ENCODE measurements at places on chromosomes 16 and 17. TPM values are rescaled to one million over a fixed set of nuclear protein-coding genes. Genes with fewer than 3 reads are reported as not detected.

ZG16 gene
- total RNA-seq = not detected

DNA sequence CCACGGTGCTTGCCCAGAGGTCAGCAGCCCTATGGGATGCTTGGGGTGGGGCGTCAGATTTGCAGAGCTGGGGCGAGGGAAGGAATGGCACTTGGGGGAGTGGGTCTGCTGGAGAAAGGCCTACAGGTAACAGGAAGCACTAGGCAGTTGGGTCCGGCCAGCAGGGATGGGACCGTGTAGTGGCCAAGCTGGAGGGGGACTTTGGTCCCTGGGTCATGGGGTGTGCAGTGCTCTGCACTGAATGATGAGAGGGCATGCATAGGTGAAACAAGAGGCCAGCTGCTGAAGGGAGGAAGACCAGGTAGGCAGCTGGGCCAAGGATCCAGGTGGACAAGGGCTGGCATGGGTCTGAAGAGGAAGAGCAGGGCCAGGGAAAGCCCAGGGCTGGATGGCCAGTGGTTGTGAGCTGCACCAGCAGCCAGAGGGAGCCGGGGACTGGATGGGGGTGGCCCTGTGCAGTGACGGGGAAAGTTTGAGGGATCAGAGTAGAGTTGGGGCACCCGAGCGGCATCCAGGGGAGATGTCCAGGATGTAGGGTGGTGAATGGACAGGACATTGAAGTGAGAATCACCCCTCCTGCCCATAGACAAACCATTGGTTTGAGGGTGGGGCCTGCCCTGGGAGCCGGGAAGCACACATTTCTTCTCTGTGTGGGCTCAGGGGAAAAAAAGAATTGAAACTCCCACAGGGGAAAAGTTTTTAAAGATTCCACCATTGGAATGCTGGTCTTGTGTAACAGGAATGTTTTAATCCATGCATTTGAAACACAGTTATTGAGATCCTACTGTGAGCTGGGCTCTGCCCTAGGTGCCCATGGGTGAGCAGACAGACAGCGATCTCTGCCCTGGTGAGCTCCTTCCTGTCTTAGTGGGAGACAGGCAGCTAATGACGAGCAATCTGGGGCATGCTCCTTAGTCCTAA is 25.1 kb downstream of the RAI1 start:
- no peak for DNase-seq

UNC119 gene
- 27.0 TPM for total RNA-seq

COX11 gene
- total RNA-seq = 41.9 TPM

OGFOD1 gene
- 26.8 TPM for total RNA-seq

DNA sequence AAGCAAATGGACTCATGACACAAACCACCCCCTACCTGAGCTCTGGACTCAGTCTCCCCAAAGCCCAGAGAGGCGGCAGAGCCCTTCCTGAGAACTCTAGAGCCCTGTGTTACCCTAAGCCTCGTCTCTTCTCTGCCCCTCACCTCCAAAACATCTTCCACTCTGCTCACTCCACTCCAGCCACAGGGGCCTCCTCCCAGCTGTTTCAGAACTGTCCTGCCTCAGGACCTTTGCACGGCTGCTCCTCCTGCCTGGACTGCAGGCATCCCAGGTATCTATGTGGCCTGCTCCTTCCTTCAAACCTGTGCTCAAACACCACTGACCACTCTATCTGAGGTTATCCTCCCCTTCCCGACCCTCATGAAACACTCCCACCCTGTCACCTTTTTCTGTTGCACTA is 12.9 kb upstream of the LITAF start:
- DNase-seq = peak; percentile 28

GRCh38 chr16:2473446-2473926 is 1.4 kb upstream of the TBC1D24 start:
- DNase-seq = no peak

GRCh38 chr17:36944553-36944952 is 4.2 kb upstream of the AATF start:
- DNase-seq = no peak

GRCh38 chr17:67050471-67051154 is 6.3 kb downstream of the CACNG1 start:
- no peak for DNase-seq

ABCA8 gene
- total RNA-seq = 38.3 TPM

DNA sequence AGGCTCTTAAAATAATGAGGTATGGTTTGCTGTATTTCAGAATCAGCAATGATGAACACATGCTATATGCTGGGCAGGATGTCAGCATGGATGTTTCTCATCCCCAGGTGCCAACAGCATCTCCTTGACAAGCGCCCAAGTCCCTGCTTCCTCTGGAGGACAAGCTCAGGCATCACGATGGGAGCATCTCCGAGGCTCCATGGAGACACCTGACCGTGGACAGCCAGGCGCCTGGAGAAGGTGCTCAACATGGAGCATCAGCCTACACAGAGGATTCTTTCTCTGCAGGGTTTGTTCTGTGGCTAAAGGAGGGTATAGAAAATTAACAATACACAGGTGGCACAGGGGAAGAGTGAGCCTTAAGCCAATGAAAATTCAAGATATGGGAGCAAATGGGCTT is 72.1 kb downstream of the SLC5A11 start:
- no peak for DNase-seq

WNT9B gene
- 0.80 TPM for total RNA-seq

DNA sequence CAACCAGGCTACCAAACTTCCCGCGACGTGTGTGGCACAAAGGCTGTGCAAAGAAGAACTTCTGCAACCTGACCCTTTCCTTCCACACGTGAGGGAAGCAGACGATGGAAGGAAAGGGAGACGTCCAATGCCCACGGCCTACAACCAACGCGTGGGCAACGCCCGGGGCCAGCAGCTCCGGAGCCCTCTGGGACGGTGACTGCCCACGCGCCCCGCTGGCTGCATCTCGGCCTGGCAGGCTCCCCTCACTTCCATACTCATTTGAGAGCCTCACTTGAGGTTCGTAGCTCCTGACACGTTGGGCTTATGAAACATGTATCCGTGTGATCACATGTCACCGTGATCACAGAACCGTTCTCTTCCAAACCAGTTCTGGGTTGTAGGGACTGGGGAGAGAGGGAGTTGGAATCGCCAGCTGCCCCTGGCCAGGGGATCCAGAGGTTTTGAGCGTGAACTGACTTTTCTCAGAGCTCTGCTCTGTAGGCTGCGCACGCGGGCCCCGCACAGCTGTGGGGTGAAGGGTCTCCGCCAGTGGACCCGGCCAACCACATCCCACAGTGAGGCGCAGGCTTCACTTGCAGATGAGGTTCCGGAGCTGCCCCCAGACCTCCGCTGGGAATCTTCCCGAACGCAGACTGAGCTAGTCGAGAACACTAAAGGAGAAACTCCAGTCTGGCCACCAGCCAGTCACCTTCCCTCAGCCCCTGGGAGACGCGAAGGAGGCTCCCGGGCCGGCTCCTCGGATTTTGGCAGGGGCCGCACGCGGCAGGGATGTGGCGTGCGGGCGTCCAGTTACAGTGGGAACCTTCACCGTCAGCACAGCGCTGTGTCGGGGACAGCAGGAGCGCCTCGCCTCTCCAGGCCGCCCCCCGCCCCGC is 1.0 kb downstream of the LMF1 start:
- peak; percentile 45 for DNase-seq

DNA sequence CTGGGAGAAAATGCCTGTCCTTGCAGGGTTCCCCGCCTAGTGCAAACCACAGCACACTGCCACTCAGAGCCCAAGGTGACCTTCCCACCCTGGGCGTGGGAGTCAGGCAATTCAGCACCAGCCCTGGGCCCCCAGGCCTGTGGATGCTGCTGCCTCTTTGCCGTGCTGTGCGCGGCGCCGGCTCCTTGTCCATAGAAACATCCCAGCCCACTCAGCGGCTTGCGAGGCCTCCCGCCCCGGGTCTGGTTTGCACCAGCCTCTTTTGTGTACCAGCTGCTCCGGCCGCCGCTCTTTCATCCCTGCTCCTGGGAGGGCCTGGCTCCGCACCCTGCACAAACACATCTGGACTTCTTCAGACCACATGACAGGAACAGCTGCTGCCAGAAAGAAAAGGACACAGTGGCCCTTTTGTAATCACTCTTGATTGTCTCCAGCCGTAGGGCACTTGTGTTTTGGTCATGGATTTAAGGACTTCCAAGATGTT is 75.4 kb upstream of the SDK2 start:
- no peak for DNase-seq

KAT8 gene
- 79.1 TPM for total RNA-seq

LRRC46 gene
- 11.6 TPM for total RNA-seq

LRRC75A gene
- total RNA-seq = 3.8 TPM

USP43 gene
- 6.8 TPM for total RNA-seq

GRCh38 chr17:6021627-6022026 is 48.6 kb upstream of the WSCD1 start:
- DNase-seq = no peak

ABCC3 gene
- total RNA-seq = 41.7 TPM

- DNase-seq = no peak
Observed at GRCh38 chr17:76297436-76297835, 10.6 kb downstream of the QRICH2 start.

- no peak for DNase-seq
Observed at GRCh38 chr16:21336231-21336630, 58.1 kb upstream of the CRYM start.

CRYM gene
- total RNA-seq = 9.3 TPM

GRIN2A gene
- 0.56 TPM for total RNA-seq

- DNase-seq = peak; percentile 83
Observed at GRCh38 chr17:57988301-57989250, 522 bp upstream of the VEZF1 start.

DNA sequence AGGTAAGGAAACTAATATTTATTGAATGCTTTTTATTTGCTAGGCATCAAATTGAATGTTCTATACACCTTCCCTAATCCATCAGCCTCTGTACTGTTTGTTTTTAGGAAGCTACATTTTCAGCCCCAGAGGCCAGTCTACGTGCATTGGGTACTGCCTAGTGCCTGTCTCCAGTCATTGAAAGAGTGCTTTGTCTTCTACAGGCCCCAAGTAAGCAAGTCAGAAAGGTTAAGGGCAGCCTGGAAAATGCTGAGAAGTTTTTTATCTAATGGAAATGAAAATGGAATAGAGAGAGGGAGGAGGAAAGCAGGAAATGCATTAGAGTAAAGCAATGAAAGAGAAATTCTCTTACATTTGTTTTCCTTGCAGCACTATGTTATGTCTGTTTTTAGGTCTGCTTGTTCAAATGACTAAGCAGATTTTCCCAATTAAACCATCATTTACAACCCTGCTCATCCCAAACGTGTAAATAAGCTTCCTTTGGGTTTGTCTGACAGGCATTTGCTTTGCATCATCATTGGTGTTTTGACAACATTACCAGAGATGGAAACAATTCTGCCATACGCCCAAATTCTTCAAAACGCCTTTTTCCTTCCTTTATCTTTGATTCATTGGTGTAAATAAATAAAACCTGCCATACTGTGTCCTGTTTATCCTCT is 116.0 kb upstream of the GOT2 start:
- no peak for DNase-seq

NUTF2 gene
- total RNA-seq = 55.8 TPM

DNA sequence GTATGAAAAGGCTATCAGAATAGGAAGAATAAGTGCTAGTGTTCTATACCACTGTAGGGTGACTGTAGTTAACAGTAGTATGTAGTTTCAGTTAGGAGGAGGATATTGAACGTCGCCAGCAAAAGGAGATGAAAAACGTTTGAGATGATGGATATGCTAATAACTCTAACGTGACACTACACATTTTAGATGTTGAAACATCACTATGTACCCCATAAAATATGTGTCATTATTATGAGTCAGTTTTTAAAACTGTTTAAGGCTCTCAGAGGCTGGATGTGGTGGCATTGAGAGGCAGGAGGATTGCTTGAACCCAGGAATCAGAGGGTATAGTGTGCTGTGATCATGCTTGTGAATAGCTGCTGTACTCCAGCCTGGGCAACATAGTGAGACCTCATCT is 31.8 kb downstream of the UBN1 start:
- no peak for DNase-seq

- DNase-seq = no peak
Observed at GRCh38 chr17:45748731-45749310, 35.3 kb upstream of the CRHR1 start.

MYH3 gene
- total RNA-seq = 1.2 TPM

GRCh38 chr16:2159175-2159838 is 3.7 kb downstream of the TRAF7 start:
- no peak for DNase-seq

KRTAP17-1 gene
- not detected for total RNA-seq

KRT222 gene
- 1.3 TPM for total RNA-seq

DHX40 gene
- 32.3 TPM for total RNA-seq

XYLT2 gene
- 19.3 TPM for total RNA-seq

DNA sequence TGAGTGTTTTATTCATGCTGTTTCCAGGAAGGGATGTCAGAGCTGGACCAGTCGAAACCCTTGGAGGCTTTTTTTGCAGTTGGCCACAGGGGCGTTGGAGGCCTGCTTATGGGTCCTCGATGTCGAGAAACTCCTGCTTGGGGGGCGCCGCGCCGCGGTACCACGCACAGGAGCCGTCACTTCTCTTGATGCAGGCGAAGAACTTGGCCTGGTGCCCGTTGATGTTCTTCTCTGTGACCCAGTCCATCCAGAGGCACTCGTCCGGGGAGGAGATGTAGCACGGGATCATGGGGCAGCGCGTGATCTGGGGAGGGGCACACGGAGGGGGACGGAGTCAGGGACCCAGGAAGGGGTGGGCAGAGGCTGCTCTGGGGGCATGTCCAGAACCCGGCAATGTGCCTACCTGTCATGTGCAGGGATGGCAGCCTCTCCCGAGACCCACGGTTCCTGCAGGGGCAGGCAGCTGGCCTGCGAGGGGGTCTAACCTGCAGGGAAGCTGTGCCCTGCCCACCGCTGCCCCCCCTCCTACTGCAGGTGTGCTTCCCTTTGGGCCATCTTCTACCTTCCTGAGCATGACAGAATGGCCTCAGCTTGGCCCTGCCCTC is 15.0 kb upstream of the USP36 start:
- DNase-seq = no peak

DNA sequence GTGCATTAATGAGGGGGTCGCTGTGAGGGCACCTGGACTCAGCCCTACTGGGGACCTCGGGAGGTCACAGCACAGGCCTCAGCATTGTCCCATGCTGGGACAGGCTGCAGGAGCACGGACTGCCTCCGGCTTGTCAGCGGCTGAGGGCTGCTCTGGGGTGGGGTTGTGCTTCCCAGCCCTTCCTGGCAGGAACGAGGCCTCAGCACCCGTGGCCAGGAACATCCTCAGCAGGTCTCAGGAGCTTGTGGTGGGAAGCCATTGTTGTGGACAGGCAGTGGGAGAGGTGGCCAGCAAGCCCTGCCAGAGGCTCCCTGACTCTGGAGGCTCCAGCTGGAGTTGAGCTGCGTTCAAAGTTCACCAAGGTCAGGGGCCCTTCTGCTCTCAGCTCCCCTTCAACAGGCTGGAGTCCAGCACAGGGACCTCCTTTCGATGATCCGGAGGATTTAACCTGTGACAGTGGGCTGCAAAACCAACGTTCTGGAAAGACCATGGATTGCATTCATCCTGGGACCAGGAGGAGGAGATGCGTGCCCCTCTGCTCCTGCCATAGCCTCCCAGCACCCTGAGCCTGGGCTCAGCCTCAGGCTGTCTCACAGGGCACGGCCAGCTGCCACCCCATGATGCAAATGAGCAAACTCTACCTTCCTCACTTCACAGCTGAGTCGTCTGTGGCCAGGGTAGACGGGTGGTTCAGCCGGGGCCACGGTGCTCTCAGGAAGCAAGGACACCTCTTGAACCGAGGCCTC is 32.6 kb downstream of the FOXL1 start:
- no peak for DNase-seq

All from lower lobe of right lung (tissue), 2 donors.